ENCODE measurements at places on chromosomes 6 and 20. TPM values are rescaled to one million over a fixed set of nuclear protein-coding genes. Genes with fewer than 3 reads are reported as not detected.

Gene ZNF311
- 5.9 TPM for polyA plus RNA-seq

Gene HLA-DQA1
- polyA plus RNA-seq = 3.8 TPM

Gene SLC22A3
- 32.6 TPM for polyA plus RNA-seq

Gene PFDN4
- polyA plus RNA-seq = 59.5 TPM

Gene BTN3A1
- 80.3 TPM for polyA plus RNA-seq

Gene RRAGD
- 3.2 TPM for polyA plus RNA-seq

Gene TRIM40
- 0.14 TPM for polyA plus RNA-seq

Gene TBX18
- polyA plus RNA-seq = 0.29 TPM

Gene NRSN2
- polyA plus RNA-seq = 36.8 TPM

Gene OR12D3
- not detected for polyA plus RNA-seq

Gene KIAA0408
- 43.2 TPM for polyA plus RNA-seq

Gene RSPH9
- 2.8 TPM for polyA plus RNA-seq

Gene SLC12A5
- polyA plus RNA-seq = 1.1 TPM

Gene KIF13A
- 43.3 TPM for polyA plus RNA-seq

Gene NHLRC1
- 2.3 TPM for polyA plus RNA-seq

Gene KCNG1
- polyA plus RNA-seq = 0.54 TPM

Gene CGA
- polyA plus RNA-seq = 6.0 TPM

Gene CCN5
- polyA plus RNA-seq = 0.45 TPM

Gene ABCF1
- 63.6 TPM for polyA plus RNA-seq

Gene TRAPPC3L
- 0.39 TPM for polyA plus RNA-seq

Gene EBF4
- polyA plus RNA-seq = 49.1 TPM

Gene DNMT3B
- polyA plus RNA-seq = 6.8 TPM

Gene SLC16A10
- 6.6 TPM for polyA plus RNA-seq

Gene PTK7
- polyA plus RNA-seq = 288 TPM

Gene TLDC2
- polyA plus RNA-seq = 1.7 TPM

Gene SEMG1
- not detected for polyA plus RNA-seq

Gene STAU1
- polyA plus RNA-seq = 98.0 TPM

Gene HLA-DRB5
- polyA plus RNA-seq = 6.8 TPM

Gene HFE
- polyA plus RNA-seq = 13.5 TPM

Gene TGM2
- 92.4 TPM for polyA plus RNA-seq

Gene SEL1L2
- polyA plus RNA-seq = not detected

Gene COL9A3
- polyA plus RNA-seq = 82.2 TPM

Gene RGS17
- 2.7 TPM for polyA plus RNA-seq

Gene ADGB
- polyA plus RNA-seq = 0.90 TPM
